ENCODE measurements at places on chromosomes 4 and X. TPM values are rescaled to one million over a fixed set of nuclear protein-coding genes. Genes with fewer than 3 reads are reported as not detected.

Gene MCUB
- total RNA-seq: 50.6 TPM

Gene PPEF1
- total RNA-seq: not detected

Gene RIPPLY1
- not detected for total RNA-seq

Gene CTAG2
- total RNA-seq: not detected

Gene ZNF732
- total RNA-seq: not detected

Gene SSX1
- not detected for total RNA-seq

Gene ARHGAP6
- 1.3 TPM for total RNA-seq

Gene CXorf49
- total RNA-seq: not detected

Gene NDP
- not detected for total RNA-seq

Gene F8A3
- total RNA-seq: 1.1 TPM

DNA sequence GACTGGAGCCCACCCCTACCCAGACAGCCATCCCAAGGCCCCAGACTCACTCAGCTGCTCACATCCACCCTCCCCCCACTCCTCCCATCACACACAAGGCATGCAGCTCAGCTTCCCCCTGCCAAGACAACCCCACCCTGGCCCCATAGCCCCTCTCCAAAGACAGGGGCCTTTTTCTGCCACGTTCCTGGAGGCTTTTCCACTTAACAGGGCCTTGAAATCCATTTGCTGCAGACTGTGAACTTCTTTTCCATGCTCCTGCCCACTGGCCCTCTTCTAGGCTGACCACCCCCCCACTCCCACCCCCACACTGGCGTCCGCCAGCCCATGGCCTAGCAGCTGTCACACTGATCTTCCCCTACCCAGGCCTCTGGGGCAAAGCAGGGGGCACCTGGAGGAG lies 76.0 kb downstream of the PJA1 start:
- DNase-seq: no peak

DNA sequence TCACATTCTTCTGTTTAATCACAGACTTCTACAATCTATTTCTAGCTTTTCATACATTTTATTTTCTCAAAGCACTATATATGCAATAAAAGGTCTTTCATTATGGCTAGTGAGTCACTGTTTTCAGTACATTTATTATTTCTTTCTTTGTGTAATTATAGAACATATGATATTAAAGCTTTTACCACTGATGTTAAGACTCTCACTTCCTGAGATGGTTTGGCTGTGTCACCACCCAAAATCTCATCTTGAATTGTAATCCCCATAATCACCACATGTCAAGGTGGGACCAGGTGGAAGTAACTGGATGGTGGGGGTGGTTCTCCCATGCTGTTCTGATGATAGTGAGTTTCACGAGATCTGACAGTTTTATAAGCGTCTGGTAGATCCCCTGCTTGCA lies 41.9 kb downstream of the UBA6 start:
- DNase-seq: no peak

- DNase-seq: no peak
Observed at GRCh38 chr4:121582296-121582695, 114.5 kb downstream of the ANXA5 start.

DNA sequence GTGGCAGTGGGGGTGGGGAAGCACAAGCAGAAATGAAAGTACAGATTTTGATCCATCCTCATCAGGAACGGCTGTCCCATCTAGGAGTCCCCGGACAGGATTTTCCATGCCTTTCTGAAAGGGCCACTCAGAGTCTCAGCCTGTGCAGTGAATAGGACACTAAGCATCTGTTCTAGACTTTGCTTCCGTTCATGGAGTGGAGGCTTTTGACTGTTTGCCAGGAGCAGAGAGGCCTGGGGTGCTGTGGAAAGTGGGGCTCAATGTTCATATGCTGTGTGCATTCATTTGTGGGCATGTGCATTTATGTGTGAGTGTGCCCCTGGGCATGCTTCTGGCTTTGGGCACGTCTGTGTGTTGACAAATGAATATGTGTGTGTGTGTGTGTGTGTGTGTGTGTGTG lies 25.6 kb upstream of the MAMLD1 start:
- DNase-seq: no peak

DNA sequence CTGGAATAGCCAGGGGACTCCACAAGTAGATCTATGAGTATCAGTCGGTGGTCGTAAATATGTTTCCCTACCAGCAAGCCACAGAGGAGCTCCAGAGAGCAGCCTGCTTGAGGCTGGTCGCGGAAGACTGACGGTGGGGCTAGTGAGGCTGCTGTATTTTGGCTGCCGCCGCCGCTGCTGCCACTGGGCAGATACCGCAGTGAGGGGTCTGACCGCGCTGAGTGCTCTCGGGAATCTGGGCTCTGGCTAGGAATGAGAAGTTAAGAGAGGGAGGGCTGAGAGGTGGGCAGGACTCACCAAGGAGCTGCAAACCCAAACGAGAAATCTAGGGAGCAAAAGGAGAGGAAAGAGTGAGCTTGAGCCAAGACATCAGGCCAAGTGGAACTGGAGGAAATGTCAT lies at the start of gene EXOC1L:
TSS of gene EXOC1L (plus strand) at position 157 of the 400 bp plus-strand sequence. CDS start at position 394, 237 bp downstream.
- peak; percentile 29 for DNase-seq

- DNase-seq: no peak
Observed at GRCh38 chr4:39559626-39560025, 32.4 kb upstream of the UGDH start.

DNA sequence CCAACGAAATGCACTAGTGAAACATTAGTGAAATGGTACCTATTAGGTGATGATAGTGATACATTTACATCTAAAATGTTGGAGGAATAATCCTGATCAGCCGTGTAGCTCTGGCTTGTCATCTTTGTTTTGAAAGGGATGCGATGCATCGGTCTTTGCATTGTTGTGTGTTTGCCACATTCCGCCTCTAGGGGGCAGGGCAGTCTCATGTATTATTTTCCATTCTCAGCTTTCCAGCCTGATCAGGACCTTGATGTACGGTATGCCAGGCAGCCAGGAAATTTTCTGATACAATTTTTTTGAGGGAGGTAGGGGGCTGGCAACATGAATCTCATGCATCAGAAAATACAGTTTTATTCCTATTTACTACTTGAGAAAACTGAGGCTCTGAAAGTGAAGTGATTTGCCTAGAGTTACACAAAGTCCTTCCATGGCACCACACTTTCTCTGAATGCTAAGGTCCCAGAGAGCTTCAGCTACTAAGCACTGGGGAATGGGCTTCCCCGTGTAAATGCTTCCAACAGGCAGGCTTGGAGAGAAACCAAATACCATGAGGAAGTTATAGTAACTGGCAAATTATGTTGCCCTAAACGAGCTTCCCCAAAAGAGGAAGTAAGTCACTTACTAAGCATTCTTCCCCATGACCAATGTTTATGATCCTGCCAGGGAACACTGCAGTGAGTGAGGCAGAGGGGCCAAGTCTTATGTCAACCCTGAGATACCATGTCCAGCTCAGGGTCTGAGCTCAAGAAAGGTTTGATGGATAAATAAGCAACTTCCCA lies 31.8 kb upstream of the IQSEC2 start:
- peak; percentile 35 for DNase-seq

DNA sequence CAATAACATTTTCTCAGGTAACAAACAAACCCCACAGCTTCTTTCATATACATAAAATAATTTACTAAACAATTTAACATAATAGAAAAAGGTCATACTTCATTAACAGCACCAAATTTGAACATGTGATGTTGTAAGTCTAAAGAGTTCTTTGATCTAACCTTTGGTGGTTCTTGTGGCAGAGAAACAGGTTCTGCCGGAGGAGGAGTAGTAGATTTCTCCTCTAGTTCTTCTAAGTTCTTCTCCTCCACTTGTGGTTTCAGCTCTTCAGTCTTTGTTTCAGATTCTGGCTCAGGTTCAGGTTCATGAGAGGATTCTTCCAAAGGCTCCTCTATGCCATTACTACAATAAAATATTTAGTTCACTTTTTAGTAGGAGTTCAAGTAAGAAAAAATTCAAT lies 18.3 kb downstream of the G3BP2 start:
- DNase-seq: no peak

DNA sequence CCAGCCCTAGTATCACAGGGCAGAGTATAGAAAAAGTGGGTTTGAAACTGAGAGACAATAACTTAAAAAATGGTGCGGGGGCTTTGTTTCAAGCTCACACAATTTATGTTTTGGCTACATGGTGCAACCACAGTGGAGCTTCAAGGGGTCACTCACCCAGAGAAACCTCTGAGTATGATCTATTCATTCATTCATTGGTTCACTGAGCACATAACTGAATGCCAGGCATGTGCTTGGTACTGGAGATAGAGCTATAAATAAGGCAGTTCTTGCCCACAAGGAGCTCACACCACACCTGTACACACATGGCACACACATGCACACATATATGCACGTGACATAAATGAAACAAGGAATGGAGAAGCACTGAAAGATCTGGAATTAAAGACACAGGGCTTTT lies 171.4 kb downstream of the NHS start:
- no peak for DNase-seq

GRCh38 chrX:30228526-30228925 lies 1.9 kb upstream of the MAGEB3 start:
- no peak for DNase-seq

DNA sequence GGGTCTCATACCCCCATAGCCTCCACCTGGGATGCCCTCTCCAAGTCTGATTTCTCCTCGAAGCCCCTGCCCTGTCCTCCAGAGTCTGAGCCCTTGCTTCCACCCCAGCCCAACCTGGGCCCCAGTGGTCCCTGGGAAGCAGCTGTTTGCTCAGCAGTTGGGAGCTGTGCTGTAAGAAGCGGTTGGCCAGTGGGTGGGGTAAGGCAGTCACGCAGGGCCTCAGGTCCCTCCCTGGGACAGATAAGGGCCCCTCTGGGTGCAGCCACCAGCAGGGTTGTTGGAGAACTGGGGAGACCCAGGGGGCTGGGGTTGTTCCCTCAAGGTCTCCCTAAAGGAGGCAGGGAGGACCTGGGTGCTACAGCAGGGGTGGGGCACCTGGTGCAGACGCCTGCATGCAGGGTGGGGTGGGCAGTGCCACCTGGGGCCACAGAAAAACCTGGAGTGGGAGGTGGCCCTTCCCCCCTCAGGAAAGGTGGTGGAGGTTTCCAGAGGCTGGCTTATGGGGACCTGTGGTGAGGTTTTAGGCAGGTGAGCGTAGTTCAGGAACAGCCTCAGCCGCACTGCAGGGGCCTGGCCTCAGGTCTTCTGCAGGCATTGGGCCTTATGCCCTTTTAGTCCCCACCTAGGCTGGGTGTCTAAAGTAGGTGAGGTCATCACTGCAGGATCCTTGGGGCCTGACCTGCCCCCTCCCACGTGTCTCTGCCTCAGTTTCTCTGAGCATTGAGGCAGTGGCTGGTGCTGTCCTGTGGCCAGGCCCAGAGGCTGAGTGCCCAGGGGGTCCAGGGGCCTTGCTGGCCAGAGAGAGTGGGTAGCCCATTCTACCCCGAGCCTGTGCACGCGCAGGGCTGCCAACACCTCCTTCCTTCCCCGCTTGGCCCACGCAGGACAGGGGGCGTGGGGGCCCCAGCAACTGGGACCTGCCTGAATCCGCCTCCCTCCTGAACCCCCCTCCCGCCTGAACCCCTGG lies 3.1 kb upstream of the SLC26A1 start:
- no peak for DNase-seq

DNA sequence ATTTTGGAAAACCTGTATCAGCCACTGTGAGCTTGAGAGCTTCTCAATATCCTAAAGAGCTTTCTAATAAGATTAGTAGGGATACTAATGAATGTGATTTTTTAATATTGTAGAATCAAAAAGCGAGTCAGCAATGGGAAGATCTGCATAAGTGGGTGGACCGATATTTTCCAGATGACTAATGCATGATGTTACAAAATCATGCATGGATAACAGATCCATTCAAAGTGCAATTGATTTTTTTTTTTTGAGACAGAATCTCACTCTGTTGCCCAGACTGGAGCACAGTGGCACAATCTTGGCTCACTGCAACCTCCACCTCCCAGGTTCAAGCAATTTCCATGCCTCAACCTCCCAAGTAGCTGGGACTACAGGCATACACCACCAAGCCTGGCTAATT lies 7.3 kb upstream of the CLDN2 start:
- DNase-seq: no peak

All from hematopoietic multipotent progenitor cell (in vitro differentiated cells).